ENCODE measurements at places on chromosomes 6 and 20.

GRCh38 chr6:134347885-134348805, 30.2 kb upstream of the SGK1 start:
- peak; percentile 81 for DNase-seq

DNA sequence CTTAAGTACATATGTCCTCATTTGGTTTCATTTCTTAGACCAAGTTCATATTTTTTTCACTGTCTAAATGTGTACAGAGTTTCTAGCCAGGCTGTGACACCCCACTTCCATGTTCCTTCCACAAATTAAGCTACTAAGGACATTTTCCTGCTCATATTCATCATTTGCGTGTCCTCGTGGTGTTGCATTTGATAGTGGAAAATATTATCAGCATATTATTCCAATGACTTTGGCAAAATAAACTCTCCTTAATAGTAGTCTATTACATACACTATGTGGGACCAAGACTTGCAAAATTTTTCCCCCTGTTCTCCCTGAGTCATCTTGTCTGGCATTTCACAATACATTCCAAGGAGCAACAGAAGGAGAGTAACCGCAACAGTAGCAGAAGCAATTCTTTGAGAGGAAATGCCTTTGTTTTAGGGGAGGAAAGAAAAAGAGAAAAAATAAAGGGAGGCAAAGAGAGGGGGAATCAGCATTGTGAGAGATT, 599.2 kb downstream of the COL12A1 start:
- DNase-seq: no peak

DNA sequence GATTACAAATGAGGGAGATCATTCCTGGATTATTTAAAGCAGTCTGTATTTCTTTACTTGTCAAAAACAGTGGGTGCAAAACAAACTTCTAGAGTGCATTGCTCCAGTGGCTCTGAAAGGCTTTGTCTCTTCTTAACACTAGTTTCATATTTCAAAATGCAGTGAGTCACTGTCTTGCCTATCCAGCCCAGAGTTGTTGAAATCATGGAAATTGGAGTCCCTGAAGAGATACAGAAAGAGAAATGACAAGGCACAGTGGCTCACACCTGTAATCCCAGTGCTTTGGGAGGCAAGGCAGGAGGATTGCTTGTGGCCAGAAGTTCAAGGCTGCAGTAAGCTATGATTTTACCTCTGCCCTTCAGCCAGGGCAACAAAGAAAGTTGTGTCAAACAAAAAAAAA, 11.3 kb downstream of the SLC2A12 start:
- DNase-seq: no peak

DNA sequence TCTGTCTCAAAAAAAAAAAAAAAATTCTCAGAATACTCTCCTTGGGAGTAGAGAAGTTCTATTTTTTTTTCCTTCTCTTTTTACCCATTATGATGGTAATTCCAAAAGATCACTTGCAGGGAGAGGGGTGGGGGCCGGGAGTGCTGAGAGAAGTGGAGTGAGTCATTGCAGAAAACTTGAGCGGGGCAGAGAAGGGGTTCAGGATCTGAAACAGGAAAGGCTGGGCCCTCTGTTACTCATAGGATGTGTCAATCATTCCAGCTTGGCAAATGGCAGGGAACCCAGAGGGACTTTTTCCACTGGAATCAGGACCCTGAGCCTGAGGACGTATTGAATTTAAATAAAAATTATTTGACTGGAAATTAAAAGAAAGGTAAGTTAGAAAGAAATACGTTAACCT, 111.4 kb upstream of the ARMC2 start:
- no peak for DNase-seq

- no peak for DNase-seq
These were observed 27.8 kb upstream of the PIM1 start for GRCh38 chr6:37142050-37142614.

GRCh38 chr6:14711056-14711703, 534.7 kb upstream of the JARID2 start:
- peak; percentile 34 for DNase-seq
